Sigmoid colon (tissue), 7 donors: ENCODE measurements at places on chromosomes 11 and 22. TPM values are rescaled to one million over a fixed set of nuclear protein-coding genes. Genes with fewer than 3 reads are reported as not detected.

- no peak for DNase-seq
Observed at GRCh38 chr11:62370743-62371440, 33.6 kb downstream of the ASRGL1 start.

Gene SCUBE1
- 0.23 TPM for polyA plus RNA-seq

GRCh38 chr11:30489076-30489475, 97.1 kb downstream of the MPPED2 start:
- no peak for DNase-seq

Gene RPS19BP1
- polyA plus RNA-seq, result 180 TPM

Gene SEC14L6
- 0.10 TPM for polyA plus RNA-seq

- DNase-seq, result no peak
Observed at GRCh38 chr11:32580967-32581366, 2.7 kb upstream of the EIF3M start.

DNA sequence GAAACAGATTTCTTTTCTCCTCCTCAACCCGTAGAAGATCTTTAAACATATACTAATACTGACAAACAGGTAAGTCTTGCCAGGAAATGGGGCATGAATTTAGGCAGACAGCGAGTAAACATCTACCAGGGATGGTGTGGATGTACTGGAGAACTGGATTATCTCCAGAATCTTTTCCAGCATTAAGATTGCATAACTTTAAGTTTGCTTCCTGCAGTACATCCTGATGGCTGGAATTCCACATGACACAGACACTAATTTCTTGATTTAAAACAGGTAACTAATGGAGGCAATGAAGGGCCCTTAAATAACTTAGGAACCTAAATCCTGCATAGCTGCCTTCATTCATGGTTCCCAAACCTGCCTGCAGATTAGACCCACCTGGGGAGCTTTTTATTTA, 40.7 kb downstream of the JHY start:
- no peak for DNase-seq

GRCh38 chr22:42277988-42278776, 7.7 kb upstream of the TCF20 start:
- DNase-seq, result peak; percentile 60

DNA sequence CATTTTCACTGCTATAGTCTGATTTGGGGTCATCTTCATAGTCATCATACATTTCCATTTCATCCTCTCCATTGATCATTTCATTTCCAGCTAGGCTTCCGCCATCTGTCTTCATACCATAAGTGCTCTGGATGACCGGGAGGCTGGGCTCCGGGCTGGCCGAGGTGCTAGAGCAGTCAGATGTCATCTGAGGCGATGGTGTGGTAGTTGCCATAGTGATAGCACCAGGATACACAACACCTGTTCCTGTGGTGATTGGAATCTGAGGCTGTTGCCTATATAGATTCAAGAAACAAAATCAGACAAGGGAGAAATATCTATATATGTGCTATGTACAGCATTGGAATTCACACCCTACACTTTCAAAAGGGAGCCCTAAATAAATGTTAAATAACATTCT, 383.5 kb downstream of the SOX6 start:
- DNase-seq, result no peak

DNA sequence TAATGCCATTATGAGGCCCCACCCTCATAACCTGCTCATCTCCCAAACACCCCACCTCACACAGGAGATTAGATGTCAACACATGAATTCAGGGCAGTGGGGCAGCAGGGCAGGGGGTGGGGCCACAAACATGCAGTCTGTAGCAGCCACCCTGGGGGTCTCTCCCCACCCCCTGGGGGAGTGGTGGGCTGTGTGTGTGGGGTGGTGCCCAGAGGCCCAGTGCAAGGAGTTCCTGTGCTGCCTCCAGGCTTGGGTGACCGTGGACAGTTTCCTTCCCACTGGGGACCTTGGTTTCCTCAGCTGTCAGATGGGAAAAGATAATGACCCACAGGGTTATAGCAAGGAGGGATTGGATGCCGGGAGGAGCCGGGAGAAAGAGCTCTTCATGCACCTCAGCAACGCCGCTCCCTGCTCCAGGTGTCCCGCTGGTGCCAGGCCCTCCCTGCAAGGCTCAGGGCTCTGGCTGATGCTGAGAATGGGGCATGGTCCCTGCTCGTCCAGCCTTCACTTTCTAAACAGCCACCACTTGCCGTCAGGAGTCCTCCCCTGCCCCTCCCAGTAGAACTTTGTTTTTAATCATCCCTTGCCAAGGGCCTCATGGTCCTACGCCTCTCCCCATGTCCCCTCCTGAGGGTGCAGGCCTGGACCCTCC, 2.0 kb upstream of the MRGPRF start:
- no peak for DNase-seq

Gene PANX3
- not detected for polyA plus RNA-seq

GRCh38 chr11:74097686-74098237, 73.0 kb downstream of the C2CD3 start:
- DNase-seq, result no peak

GRCh38 chr22:38305471-38306448, 11.5 kb downstream of the CSNK1E start:
- DNase-seq, result no peak

GRCh38 chr11:102552447-102553194, 22.1 kb upstream of the MMP7 start:
- DNase-seq, result no peak

Gene SPON1
- polyA plus RNA-seq, result 6.6 TPM

GRCh38 chr11:103488579-103488978, 379.4 kb downstream of the DYNC2H1 start:
- no peak for DNase-seq

DNA sequence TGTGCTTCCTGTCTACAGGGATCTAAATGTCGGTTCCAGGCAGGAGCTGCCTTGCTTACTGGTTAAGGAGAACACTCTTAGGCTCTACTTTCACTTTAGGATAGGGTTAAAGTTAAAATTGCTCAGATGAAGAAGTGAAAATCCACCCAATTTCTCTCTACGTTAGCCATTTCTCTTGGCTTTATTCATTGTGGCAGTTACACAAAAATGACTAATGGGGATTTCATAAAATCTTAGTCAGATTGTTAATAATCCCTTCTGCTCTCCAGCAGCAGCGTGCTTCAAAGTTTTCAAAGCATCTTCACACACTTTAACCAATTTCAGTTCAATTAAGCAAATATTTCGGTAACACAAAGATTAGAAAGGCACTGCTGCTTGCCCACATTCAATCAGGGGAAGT, 58.4 kb upstream of the RCN1 start:
- DNase-seq, result no peak

- DNase-seq, result no peak
Observed at GRCh38 chr11:20035375-20035700, 124.9 kb downstream of the DBX1 start.

- DNase-seq, result no peak
Observed at GRCh38 chr11:113281052-113281725, 33.2 kb upstream of the TTC12 start.

DNA sequence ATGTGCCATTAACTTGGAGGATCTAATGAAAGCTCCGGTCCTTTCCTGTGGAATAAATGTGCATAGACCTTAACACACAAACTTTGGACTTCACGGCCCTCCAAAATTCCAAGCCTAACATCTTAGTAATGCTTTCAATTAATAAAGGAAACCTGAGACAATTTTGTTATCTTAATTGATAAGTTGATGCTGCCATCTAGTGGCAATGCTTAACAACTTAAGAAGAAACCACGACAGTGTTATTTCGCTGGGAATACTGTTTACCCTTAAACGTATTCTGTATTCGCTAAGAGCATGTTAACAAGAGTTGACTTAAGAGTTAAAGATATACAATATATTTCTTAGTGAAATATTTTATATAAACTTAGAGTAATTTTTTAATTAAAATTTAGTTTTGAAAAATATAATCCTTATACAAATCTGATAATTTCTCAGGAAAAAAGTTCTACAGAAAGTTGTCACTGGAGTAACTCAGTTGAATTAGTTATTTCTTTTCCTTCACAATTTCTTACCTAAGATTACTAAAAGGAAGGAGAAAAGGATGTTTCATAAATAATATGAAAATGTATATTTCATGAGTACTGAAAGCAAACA, 35.0 kb upstream of the OR9G4 start:
- DNase-seq, result no peak

Gene CHRDL2
- 43.9 TPM for polyA plus RNA-seq

GRCh38 chr22:45453764-45454163, 40.3 kb downstream of the RIBC2 start:
- no peak for DNase-seq

Gene STK33
- 2.0 TPM for polyA plus RNA-seq

Gene JHY
- polyA plus RNA-seq, result 0.46 TPM

DNA sequence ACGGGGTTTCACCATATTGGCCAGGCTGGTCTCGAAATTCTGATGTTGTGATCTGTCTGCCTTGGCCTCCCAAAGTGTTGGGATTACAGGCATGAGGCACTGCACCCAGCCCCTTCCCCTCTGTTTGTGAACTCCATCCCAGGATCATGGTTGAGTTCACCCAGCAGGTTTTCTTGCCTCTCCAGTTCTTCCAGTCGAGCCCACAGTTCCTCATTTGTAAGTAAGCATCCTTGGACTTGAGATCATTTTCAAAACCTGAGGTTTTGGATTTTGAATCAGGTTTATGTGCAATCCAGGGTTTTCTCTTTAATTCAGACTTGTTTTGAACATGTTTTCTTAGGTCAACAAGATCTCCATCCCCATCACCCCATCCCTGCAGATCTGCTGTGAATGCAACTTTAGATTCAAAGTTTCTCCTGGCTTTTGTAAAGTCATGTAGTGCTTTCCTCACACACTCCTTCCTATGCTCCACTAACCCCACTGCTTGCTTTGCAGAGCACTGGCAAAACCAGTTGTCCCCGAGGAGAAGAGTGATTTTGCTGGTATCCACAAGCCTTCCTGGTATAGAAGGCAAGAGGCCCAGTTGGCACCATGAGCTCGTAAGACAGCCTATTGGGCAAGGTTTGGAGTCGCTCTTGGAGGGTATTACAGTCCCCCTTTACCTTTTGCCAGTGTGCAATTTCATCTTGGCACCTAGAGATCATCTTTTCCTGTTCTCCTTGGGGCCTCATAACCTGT, 14.7 kb upstream of the VPREB1 start:
- DNase-seq, result no peak

Gene CRYBB2
- polyA plus RNA-seq, result 0.32 TPM

- no peak for DNase-seq
Observed at GRCh38 chr11:97965849-97966646, 1054.7 kb upstream of the CNTN5 start.

Gene SLC25A18
- 0.99 TPM for polyA plus RNA-seq

DNA sequence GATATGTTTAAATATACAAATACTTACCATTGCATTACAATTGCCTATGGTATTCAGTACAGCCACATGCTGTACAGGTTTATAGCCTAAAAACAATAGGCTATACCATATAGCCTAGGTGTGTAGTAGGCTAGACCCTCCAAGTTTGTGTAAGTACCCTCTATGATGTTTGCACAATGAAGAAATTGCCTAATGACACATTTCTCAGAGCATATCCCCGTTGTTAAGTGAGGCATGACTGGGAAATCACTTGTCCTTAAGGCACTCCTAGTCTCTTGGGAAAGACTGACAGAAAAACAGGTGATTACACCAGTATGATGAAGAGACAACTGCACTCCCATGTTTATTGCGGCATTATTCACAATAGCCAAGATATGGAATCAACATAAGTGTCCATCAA, 187.2 kb downstream of the SPON1 start:
- DNase-seq, result no peak

Gene STARD10
- polyA plus RNA-seq, result 900 TPM

DNA sequence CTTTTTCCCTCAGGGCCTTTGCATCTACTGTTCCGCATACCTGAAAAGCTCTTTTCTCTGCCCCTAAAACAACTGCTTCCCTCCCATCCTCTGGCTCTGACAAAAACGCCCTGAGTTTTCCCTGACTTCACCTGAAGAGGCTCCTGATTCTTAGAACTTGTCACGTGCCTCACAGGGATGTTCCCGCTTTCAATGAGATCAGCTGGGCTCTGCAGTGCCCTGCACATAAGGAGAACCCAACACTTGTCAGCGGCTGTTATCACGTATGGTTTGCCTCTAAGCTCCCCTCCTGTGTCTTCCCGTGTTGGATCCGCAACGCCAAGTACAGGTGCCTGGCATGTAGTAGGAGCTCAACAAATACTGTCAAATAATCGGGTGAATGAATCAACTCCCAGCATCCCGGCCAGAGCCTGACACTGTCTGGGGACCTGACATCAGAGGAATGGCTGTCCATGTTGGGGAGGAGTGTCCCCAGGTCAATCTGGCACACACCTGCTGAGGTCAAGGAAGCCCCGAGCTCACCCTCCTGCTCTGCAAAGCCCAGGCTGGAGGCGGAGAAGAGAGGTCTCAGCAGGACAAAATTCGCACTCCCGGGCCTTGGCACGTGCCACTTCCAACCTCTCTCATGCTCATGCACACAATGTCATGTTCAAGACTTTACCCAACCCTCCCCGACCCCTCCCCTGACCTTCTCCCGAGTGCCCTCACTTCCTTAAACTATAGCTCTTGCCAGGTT, 4.2 kb upstream of the GRK2 start:
- DNase-seq, result peak; percentile 64

DNA sequence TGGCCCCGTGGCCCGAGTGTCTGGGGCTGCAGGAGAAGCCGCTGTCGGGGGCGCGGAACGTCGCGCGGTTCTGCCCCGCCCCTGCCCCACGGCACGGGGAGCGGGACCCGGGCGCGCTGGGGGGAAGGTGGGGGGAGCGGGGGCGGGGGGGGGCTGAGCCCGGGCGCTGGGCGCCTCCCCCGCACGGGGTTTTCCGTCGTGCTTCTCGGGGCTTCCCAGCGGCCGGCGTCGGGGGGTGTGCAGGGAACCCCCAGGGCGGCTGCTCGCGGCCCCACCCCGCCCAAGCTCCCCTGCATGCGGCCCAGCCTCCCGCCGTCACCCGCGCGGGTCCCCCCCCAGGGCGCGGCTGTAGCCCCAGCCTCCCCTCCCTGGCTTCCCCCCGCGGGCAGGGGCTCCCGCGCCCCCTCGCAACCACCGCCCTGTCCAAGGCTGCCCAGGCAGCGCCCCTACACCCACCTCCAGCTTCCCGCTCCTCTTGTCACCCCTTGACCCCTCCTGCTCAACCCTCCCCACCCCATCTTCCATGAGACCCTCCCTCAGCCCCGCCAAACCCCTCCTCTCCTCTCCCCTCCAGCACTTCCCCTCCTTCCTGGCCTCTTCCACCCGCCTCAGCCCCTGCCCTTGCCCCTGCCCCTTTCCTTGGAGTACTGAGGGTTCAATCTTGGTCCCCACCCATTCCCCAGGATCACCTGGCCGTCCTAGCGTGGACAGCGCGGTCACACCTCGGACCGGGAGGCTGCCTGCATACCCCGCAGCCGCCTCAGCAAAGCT, 1.7 kb downstream of the IL17REL start:
- DNase-seq, result peak; percentile 58

DNA sequence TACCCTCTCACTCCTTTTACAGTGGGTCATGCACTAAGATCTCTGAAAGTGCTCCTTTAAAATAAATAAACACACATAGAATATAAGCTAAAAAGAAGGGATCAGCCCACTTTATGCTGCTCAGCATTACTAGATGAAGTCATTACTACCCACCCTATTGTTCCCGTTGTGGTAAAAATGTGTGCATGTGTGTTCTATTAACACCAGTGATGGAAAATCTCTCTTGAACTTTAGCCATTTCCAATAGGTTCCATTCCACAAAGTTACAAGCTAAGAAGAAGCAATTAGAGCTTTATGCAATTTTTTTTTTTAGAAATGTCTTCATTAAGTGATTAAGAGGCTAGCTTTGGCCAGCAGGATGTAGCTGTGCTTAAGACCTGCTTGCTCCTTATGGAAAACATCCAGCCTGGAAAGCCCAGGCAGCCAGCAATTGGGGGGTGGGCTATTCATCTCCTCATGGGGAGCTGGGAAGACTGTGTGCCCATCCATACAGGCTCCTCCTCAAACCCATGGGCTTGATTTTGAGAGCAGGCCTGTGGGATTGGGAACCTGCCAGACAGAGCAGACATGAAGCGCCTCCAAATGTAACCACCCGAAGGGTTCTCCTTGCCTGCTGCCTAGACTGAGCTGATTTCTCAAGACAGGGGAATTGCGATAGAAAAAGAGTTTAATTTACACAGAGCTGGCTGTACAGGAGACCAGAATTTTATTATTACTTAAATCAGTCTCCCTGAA, 92.9 kb upstream of the PARVA start:
- DNase-seq, result no peak
